ENCODE measurements at places on chromosomes 16 and 17.

- DNase-seq: no peak
Measured at GRCh38 chr17:45974916-45975630, 24.0 kb upstream of the STH start.

GRCh38 chr17:69945698-69946185, 129.3 kb upstream of the KCNJ16 start:
- no peak for DNase-seq

DNA sequence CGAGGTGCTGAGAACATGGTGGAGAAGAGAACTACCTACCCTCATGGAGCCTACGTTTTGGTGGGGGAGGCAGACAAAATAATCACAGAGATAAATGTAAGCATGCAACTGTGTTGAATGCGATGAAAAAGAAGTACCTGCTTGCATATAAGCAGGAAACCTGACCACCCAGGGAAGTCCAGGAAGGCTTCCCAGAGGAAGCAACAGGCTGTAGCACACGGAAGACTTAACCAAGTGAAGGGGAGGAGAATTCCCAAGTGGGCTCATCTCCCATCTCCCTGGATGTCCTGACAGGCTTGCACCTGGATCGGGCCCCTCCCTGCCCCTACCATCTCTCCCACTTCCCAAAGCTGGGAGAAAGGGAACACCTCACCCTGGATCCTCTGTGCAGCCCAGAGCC, 2.0 kb downstream of the SCRN2 start:
- DNase-seq: no peak

DNA sequence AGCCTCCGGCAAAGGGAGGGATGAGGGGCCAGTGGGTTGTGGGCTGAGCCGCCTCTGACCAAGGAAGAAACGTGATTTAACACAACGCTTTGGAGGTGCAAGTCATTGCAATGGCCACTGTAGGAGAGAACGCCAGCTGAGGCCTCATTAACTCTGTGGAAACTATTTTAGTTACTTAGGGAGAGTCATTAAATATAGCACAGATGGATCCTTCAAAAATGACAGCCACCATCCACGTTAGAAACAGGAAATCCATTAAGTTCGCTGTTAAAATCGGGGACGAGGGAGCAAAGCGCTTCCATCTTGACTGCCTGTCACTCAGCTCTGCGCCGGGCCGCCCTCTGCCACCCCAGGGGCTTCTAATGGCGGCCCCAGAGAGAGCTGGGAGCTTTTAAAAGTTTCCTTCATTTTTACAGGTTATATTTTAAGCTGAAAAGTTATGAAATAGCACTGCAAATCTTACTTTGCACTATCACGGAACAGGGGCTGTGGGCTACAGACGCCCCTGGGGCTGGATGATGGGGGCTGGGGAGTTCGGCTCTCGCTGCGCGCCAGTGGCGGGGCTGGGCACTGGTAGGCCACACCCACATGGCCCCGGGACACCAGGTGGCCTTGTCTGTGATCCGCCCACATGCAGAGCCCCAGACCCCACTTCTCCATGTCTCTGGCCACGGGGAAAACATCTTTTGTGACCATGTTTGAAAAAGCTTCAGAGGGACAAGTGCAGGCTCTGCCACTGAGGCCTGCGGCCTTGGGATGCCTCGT, 54.6 kb downstream of the LMF1 start:
- DNase-seq: no peak

- no peak for DNase-seq
Measured at GRCh38 chr16:31874366-31875111, 932 bp downstream of the ZNF267 start.

- no peak for DNase-seq
Measured at GRCh38 chr16:88831838-88832237, 20.1 kb upstream of the APRT start.

Data from T-helper 2 cell (primary cell).